ENCODE measurements at places on chromosomes 2 and 18.
A peak's percentile ranks its signal among the peaks of the same experiment; 100 is the strongest.

GRCh38 chr18:11310476-11311086 is 161.2 kb upstream of the PIEZO2 start:
- DNase-seq = no peak

- DNase-seq = no peak
These were observed 28.2 kb downstream of the ANTXR1 start for GRCh38 chr2:69041214-69041613.

DNA sequence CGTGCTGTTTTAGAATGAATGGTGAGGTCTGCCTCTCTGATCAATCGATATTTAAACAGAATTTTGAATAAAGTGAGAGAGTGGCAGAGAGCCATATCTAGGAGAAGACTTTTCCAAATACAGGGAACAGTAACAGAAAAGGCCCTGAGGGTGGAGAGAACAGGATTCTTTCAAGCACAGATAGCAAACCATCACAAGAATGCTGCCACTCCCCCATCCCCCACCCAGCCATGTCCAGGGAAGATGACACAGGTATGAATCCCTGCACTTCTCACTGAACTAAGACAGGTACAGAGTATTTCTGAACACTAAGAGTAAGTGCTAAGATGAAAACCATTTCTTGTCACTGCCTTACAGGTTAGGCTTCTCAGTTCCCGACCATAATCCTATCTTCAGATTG is 23.6 kb downstream of the LRATD1 start:
- DNase-seq = no peak

- no peak for DNase-seq
These were observed 25.0 kb upstream of the PDIA6 start for GRCh38 chr2:10837298-10838266.

- DNase-seq = no peak
These were observed 15.0 kb upstream of the MAT2A start for GRCh38 chr2:85523903-85524335.

GRCh38 chr2:30078521-30078920 is 68.3 kb upstream of the YPEL5 start:
- DNase-seq = no peak

DNA sequence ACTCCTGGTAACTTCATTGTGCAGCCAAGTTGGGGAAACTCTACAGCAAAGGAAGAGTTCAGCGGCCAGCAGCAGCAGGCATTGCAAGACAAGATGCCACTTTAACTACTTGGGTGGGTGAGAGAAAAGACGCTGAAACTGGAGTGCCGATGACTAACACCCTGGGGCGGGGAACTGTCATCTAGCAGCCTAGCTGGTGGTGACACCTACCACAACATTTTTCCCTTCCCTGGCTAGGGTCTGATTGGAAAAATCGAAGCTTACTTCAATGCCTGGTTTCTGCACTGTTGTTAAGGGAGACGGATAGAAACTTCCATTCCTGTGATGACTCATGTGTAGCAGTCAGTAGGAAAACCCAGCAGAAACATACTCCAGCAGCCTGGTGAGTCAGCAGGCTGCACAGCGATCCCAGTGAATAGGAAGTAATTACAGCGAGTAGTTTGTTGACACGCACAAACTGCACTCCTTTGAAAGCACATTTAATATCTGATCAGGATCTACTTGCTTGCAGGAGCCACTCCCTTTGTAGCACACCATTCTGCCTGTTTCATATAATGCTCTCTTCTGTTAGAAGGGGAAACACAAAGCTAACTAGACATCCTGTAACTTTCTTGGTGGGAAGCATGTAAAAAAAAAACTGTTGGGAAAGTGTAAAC is 62.1 kb upstream of the MAPRE2 start:
- DNase-seq = peak; percentile 38

GRCh38 chr2:145597006-145597405 is 1077.1 kb upstream of the ZEB2 start:
- DNase-seq = no peak

GRCh38 chr2:100889286-100889685 is 69.3 kb downstream of the NPAS2 start:
- DNase-seq = no peak

DNA sequence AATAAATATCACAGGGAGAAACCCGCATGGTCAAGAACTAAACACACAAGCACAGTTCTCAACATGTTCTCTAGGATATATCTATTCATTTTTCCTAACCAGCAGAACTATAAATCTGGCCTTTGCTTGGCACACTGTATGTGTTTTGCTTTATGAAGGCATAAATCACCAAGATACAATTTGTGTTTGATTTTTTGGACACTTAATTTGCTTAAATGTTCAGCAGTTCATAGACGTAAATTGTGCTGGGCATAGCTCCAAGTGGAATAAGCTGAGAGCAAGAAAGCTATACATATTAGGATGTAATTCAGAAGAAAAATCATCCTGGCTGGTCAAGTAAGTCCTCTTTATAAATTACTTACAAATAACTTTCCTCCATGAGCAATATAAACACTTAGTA is 341.5 kb upstream of the ATP5MC3 start:
- no peak for DNase-seq

- no peak for DNase-seq
These were observed 56.4 kb downstream of the RTP5 start for GRCh38 chr2:241925821-241926441.

DNA sequence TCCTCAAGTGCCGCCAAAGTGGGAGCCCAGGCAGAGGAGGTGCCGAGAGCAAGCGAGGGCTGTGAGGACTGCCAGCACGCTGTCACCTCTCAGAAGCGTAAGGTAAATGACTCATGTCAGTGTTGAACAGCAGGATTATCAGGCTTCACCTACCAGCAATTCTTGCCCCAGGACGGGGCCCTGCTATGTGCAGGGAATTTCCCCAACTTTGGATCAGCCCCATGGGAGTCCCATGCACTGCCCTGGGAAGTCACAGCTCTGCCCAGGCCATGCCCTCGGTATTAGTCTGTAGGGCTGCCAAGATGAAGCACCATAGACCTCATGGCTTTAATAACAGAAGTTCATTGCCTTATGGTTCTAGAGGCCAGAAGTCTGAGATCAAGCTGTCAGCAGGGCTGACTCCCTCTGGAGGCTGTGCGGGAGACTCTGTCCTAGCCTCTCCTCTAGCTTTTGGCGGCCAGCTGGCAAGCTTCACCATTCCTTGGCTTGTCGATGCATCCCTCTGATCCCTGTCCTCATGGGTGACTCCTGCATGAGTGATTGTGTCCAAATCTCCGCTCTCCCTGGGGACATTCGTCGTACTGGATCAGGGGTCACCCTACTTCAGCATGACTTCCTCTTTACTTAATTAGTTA is 55.9 kb downstream of the TRPM8 start:
- no peak for DNase-seq

- DNase-seq = no peak
These were observed 4.5 kb downstream of the TIMM21 start for GRCh38 chr18:74152857-74153256.

DNA sequence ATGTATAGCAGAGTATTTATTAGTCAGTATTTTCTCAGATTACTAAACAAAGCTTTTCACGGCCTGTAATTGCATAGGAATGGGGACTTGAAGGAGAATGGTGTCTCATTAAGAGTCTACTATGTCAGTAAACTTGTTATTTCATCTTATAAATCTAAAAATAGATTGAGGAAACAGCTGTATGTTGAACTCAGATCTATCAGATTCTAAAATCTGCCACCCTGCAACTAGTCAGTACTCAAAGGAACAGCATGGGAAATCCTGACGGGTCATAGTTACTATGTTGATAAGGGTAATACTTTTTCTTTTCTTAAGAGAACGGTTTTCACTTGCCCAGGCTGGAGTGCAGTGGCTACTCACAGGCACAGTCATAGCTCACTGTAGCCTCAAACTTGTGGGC is 70.2 kb upstream of the EMILIN2 start:
- no peak for DNase-seq

DNA sequence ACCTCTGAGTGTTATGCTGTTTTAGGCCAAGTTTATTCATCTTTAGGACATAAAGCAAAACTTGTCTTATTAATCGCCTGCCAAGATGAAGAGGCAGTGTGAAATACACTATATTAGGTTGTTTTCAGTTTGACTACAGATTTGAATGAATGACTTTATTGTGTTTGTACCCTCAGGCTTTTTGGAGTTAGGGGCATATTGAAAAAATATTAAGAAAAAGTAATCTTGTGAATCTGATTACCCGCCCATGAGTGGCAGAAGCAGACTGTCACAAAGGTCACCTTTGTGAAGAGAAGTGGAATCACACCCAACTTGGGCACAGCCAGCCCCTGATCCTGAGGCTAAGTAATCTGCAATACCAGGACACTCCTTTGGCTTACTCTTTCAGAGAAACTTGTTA is 382.5 kb downstream of the NYAP2 start:
- DNase-seq = no peak

GRCh38 chr2:159034713-159035112 is 66.3 kb downstream of the TANC1 start:
- no peak for DNase-seq

- no peak for DNase-seq
These were observed 21.1 kb downstream of the STAM2 start for GRCh38 chr2:152154462-152154861.

DNA sequence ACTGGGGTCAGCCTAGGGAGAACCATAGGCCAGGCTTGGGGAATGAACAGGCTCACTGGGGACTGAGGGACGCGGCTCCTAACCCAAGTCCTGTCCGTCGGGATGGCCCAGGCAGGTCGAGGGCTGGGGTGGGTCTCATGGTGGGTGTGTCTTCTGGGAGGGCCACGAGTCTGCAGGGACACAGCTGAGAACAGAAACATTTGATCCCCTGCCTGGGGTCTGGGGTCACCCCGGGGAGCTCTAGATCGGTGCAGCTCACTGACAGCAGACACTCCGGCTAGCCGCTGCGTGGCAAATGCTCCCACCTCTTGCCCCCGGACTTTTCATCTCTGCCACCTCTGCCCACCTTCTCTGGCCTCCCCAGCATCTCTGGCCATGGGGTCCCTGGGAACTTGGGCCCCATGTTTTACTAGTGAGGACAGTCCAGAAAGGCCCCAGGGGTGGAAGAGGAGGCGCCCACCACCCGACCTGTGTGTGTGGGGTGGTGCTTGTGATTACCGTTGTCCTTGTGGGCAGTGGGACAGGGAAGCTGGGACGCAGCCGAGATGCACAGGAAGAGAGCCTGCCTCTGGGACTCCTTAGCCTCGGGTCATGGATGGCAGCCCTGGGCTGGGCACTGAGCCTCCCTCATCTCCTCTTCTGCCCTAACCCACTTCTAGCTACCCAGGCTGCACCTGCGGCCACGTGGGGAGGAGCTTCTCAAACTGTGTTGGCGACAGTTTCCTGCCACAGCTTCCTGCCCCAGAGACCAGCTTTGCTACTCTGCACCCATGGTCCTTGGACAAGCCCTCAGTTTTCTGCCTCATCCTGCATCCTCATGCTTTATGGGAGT is 4.9 kb downstream of the ZAP70 start:
- no peak for DNase-seq

GRCh38 chr2:49931241-49931640 is 776.9 kb upstream of the FSHR start:
- DNase-seq = no peak

DNA sequence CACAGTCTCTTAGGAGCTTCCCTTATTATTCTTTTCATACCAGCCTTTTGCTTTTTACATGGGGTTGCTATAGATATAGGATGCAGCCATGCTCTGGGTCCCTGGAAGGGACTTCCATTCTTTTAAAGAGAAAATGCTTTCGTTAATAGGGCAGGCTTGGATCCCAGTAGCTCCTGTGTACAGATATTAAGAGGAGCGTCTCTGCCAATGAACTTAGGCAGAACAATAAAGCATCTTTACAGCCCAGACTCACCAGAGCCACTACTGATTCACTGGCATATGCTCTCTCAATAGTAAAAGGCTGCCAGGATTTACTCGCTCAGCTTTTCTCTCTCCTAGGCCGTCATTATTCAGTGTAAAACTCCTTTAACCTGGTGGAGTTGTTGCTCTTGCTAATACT is 1385.4 kb upstream of the PIK3C3 start:
- no peak for DNase-seq

- no peak for DNase-seq
These were observed 46.6 kb upstream of the AMMECR1L start for GRCh38 chr2:127932199-127932876.

GRCh38 chr2:10172033-10172871 is 49.7 kb downstream of the RRM2 start:
- no peak for DNase-seq

- peak; percentile 4 for DNase-seq
These were observed 94.0 kb downstream of the PLA2R1 start for GRCh38 chr2:159968279-159968900.

DNA sequence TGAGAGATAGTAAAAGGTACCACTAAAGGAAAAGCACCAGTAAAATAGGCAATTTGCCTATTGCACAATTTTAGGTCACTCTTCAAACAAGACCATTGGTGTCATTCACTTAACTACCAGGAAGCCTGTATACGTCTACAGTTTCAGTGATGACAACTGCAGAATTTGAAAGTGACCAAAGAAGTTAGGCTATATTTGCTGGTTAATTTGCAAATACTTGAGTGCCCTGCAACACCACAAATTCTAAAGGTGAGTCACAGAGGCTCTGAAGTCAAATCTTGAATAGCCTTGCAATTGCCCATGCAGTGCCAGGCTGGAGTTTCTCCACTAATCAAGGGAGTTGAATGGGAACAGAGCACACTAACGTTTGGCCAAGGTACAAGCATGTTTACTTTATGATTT is 128.7 kb upstream of the CCDC68 start:
- no peak for DNase-seq

- no peak for DNase-seq
These were observed 276.7 kb downstream of the DSEL start for GRCh38 chr18:67239826-67240225.

DNA sequence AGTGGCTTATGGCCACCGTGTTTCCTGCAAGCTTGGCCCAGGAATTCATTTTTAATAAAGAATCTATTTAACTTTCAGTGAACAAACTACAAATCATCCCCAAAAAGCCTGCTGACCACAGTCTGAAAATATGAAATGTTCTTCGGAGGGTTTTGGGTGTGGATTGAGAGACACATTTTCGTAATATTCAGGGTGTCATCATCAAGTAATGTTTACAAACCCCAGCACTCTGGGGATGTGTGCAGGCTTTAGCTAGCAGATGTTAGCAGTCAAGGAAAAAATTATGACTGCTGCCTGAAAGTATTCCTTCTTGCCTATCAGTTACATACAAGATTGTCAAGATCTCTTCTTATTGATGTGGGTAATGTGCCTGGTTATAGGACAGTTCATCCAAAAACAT is 143.9 kb upstream of the FN1 start:
- no peak for DNase-seq

GRCh38 chr18:35141567-35142274 is 99.1 kb upstream of the ZNF397 start:
- no peak for DNase-seq

Data from NCI-H1048 (cell line).